GM03348 (cell line): ENCODE measurements at places on chromosomes 5 and 9.

DNA sequence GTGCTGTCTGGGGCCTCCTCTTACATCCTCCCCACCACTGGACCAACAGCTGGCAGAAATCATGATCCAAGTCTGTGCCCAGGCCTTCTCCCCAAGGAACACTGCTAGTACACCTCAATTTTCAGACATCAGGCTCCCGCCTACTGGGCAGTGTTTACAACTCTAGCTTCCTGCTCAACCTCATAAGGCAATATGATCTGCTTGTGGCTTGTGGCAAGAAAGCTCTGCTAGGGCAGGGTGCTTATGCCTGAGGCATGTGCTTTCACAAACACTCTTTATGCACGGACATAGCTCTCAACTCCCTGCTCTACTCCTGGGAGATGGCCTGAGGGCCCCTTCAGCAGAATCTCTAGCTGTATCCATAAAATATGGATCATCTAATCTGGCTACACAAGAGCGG is 32.5 kb downstream of the SH3TC2 start:
- no peak for DNase-seq

GRCh38 chr5:79023947-79024346 is 38.8 kb upstream of the ARSB start:
- DNase-seq = no peak

DNA sequence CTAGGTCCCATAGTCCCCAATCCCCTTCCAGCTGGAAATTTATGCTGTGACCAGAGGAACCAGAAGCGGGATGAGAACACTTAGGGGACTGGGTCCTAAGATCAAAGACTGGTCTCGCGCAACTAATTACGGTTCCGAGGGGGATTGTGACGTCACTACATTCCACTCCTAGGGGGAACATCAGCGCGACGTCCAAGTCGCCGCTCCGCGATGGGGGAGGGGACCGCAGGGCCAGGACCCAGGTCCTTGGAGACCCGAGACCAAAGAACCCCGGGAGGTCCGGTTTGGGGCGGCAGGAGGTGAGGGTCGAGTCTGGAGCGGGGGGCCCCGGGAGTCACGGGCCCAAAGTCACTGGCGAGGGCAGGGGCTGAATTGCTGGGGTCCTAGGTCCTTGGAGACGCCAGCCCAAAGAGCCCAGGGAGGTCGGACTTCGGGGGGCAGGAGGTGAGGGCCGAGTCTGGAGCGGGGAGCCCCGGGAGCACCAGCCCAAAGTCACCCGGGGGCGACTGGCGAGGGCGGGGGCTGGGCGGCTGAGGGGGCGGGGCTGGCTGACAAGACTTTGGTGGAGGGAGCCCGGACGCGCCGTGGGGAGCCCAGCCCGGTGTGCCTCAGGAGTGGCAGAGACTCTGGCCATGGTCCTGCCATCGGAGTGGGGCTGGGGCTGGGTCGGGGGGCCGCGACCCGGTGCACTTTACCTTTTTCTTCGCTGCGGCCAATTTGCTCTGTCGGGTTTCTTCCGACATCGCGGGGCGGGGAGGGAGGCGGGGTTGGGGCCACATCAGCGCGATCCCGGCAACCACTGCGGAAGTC is at the start of gene GOLGA2:
Gene GOLGA2 (minus strand): TSS at position 810 of the 810 bp plus-strand sequence. CDS start 31 bp downstream, at position 779.
- peak; percentile 88 for DNase-seq

GRCh38 chr9:15738011-15738410 is 185.2 kb downstream of the CCDC171 start:
- DNase-seq = no peak

GRCh38 chr5:52132053-52132452 is 655.7 kb upstream of the ITGA1 start:
- no peak for DNase-seq

- DNase-seq = no peak
Observed at GRCh38 chr9:115629879-115630840, 512.2 kb upstream of the TNC start.

- DNase-seq = no peak
Observed at GRCh38 chr9:35937227-35937626, 20.7 kb downstream of the OR2S2 start.

GRCh38 chr9:136823136-136824046 is 15.6 kb downstream of the RABL6 start:
- DNase-seq = no peak

GRCh38 chr5:149490599-149491485 is 60.4 kb downstream of the CSNK1A1 start:
- no peak for DNase-seq

GRCh38 chr9:94664801-94665200 is 25.5 kb upstream of the FBP1 start:
- no peak for DNase-seq

DNA sequence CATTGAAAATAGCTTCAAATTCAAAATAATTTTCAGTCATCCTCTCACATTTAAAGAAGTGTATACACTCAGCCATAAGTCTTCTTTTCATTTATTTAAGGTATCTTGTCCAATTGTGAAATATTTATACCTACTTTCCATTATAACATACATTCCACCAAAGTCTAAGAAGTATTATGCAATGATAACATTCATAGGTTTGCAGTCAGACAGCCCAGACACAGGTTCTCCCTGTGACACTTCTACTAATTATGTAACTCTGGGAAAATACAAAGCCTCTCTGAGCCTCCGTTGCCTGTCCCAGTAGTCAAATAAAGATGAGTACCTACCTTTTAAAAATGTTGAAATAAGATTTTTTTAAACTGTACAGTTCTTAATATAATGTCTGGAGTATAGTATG is 320.9 kb upstream of the RPS23 start:
- no peak for DNase-seq

DNA sequence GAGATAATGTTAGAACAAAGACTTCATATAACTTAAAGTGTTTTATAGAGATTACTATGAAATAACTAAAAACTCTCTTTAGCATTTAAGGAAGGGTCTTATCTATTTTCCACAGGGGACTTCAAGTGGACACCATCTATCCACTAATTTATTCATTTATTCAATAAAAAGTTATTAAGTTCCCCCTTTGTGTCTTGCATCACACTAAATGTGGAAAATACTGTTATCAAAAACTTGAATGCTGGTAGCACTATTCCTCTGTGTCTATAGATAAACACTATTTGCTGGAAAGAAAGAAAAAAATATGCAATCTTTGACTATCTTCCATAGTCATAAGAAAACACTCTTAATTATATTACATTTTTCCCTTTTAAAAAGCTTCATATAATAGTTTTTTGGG is 20.1 kb upstream of the ZNF622 start:
- no peak for DNase-seq

- DNase-seq = no peak
Observed at GRCh38 chr5:130243641-130244040, 339.4 kb downstream of the CHSY3 start.

DNA sequence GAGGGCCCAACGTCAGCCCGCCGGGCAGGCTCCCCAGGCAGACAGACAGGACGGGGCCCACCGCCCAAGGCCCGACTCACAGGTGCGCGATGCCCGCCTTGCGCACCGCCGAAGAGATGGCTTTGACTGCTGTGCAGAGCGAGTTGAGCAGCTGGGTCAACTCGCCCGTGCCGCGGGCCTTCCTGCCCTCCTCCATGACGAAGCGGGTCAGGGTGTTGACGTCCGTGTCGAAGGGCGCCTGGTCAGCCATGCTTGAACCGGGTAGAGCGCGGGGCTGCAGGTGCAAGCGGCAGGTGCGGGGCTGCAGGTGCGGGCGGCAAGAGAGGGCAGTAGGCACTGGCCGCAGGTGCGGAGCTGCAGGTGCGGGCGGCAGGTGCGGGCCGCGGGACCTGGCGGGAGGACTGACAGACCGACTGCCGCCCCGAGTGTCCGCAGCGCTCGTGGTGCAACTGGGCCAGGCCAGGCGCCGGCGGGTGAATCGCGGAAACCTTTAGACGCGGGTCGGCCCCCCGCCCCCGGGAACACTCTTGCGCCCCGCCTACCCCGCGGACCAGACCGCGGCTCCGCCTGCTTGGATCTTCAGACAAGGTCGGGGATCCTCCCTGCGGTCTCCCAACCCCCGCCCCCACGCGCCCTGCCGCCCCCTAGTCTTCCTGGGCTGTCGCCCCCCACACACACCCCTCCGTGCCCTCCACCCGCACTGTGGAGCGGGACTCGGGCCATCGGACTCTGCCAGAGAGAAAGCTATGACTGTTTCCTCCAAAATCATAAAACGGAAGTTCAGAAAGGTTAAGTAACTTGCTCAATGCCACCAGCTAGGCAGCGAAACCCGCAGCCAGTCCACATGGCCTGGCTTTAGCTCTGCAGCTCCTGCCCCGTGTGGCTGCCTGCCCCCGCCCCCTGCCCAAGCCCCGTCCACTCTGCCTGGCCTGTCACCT is at the start of gene FBP1:
Gene FBP1 (minus strand): TSS at position 458 of the 938 bp plus-strand sequence. CDS start 208 bp downstream, at position 250.
- peak; percentile 43 for DNase-seq
